ENCODE measurements at places on chromosomes 2 and 18. TPM values are rescaled to one million over a fixed set of nuclear protein-coding genes. Genes with fewer than 3 reads are reported as not detected.

Gene CFAP65
- 0.27 TPM for polyA plus RNA-seq

Gene AAK1
- polyA plus RNA-seq = 26.6 TPM

Gene TAF4B
- polyA plus RNA-seq = 6.8 TPM

Gene OTX1
- 0.09 TPM for polyA plus RNA-seq

Gene EGR4
- polyA plus RNA-seq = 0.14 TPM

Gene LPIN1
- polyA plus RNA-seq = 46.6 TPM

Gene KLHL29
- polyA plus RNA-seq = 2.9 TPM

Gene PLEK
- 35.3 TPM for polyA plus RNA-seq

Gene FAM124B
- polyA plus RNA-seq = 1.4 TPM

Gene HOXD1
- 0.52 TPM for polyA plus RNA-seq

Gene DNAJC5G
- 0.02 TPM for polyA plus RNA-seq
